ENCODE measurements at places on chromosomes 6 and 20.

- no peak for DNase-seq
Measured at GRCh38 chr20:46349742-46350056, 41.4 kb upstream of the CDH22 start.

- DNase-seq, result no peak
Measured at GRCh38 chr6:137181891-137182653, 8.6 kb upstream of the IL22RA2 start.

DNA sequence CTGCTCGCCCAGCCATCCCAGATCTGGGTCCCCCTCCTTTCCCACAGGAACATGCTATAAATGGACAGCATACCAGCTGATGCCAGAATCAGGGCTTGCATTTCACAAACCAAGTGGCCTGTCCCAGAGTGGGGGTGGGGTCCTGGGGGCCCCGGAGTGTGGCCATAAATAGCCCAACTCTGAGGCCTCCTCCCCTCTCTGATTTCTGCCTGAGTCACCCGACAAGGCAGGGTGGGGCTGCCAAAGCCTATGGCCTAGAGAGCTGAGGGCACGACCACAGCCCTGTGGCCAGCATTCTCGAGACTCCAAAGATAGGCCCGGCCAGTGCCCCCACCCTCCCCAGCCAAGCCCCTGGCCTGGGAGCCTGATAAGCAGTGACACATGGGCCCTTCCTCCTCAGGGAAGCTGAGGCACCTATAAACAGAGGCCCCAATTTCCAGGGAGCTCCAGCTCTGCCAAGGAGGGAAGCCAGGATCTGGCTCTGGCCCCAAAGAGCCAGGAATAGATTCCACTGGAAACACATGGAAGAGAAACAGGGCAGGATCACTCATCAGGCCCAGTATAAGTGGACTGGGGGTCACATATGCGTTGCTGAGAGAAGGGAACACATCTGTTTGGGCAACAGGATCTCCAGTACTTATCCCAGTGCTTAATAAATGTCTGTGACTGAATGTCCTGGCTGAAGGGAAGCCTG, 20.3 kb downstream of the SNTA1 start:
- DNase-seq, result no peak

DNA sequence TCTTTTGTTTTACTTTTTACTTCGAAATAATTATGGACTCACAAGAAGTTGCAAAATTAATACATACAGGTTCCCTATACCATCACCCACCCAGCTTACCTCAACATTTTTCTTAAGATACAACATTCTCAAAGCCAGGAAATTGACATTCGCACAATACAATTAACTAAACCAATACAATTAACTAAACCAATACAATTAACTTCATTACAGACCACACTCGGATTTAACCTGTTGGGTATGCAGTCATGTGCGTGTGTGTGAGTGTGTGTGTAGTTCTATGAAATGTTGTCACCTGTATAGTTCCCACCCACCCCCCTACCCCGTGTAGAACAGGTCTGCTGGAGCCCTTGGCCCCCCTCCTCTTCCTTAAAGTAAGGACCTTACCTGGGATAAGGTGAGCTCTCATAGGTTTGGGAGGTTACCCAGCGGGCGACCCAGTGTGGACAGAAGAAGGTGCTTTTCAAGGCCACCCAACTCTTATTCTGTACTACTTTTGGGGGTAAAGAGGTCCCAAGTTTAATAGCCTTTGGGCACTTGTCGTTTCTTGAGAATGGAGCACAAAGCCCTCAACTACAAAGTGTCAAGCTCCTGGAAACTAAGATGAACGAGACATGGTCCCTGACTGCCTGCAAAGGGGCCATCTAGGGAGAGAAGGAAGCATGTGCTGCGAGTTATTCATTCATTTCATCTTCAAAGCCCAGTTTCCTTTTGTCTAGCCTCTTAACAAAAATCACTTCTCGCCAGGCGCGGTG, 544 bp upstream of the STK38 start:
- DNase-seq, result peak; percentile 50

- DNase-seq, result no peak
Measured at GRCh38 chr20:38453941-38454340, 18.7 kb upstream of the RALGAPB start.

DNA sequence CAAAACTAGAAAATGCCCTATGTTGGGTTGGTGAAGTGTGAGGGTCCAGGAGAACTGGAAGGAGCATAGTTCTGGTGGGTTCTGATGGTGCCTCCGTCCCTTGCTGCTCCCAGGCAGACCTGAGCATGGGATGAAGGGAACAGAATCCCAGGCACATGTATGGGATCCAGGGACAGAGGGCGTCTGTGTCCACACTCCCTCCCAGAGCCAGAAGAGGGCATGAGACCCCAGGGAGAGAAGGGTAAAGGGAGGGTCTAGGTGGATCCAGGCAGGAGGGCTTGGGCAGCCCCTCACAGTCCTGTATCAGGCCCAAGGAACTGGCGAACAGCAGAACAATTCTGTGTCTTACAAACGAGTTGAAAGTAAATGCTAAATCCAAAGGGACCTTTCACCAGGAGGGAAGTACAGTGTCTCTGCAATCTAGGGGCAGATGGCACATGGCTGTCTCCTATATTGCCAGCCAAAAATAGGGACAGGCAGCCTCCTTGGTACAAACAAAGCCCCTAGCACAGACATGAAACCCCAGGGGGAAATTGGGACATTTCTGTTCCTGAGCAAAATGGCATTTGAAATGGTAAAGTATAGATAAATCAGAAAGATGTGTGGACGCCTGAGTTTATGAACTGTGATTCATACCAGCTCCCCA, 2.5 kb upstream of the BPIFA1 start:
- DNase-seq, result no peak

- no peak for DNase-seq
Measured at GRCh38 chr6:14146506-14147096, 29.0 kb downstream of the CD83 start.

- DNase-seq, result peak; percentile 58
Measured at GRCh38 chr6:149834513-149835481, 29.4 kb downstream of the LRP11 start.

DNA sequence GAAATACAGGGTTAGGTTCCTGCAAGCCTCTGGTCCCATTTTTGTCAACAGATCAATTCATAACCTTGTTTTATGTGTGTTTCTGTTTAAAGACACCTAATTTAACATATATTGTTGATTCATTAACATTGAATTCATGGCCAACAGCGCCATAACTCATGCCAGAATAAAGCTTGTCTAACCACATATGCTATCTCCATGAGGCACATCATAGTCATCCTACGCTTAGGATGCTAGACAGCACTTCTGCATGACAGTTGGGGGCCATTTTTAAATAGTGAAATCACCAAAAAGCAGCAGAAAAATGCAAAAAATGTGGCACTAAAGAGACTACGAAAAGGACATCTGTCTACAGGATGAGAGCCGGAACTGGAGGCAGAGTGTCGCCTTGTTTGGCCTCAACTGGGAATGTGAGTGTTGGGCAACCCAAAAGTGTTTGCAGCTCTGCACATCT, 37.9 kb downstream of the TRAM2 start:
- DNase-seq, result no peak

GRCh38 chr6:110563711-110564110, 87.3 kb upstream of the SLC22A16 start:
- no peak for DNase-seq

- DNase-seq, result no peak
Measured at GRCh38 chr6:85473748-85474147, 23.9 kb downstream of the NT5E start.

- DNase-seq, result no peak
Measured at GRCh38 chr20:22382742-22383141, 201.6 kb downstream of the FOXA2 start.

DNA sequence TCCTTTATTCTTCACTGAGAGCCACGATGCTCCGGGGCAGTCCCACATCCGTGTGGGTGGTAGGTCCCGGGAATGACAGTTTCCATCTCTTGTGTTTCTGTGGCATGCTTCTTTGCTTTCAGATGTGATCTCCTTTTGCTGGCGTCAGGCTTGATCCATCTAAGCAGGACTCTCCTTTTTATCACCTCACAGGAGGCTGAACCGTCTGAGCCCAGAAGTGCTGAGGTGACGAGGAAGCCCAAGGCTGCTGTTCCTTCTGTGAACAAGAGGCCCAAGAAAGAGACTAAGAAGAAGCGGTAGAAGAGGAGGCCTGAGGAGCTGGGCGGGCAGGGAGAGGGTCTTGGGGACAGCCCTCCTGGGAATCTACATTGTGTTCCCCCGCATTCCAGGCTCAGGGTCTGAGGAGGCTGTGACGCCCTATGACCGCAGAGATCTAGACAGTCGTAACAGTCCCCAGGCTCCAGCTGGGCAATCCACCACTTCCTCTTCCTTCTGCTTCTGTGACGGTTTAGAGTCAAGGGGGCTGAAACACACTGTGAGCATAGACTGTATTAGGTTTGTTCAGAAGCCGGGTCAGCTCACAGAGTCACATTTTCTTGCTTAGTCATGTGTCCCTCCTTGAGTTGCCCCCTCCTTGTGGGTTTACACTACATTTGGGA, 26.8 kb downstream of the MANBAL start:
- peak; percentile 26 for DNase-seq

GRCh38 chr20:64159711-64160110, 4.5 kb upstream of the MYT1 start:
- no peak for DNase-seq

DNA sequence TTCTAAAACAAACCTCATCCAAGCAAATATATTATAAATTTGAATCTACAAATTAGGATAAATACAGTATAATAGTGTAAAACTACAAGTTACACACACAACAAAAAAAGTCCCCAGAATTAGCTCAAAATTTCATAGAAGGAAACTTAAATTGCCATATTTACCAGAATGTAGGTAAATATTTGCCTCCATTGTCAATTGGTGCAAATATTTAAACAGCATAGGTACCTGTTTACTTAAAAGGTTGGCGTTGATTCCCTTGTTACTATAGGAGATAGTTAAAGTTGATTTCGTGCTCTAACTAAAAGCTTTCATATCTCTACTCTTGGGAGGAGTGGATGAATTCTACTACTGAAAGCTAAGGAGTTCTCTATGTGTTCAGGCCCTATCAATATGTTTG, 111.6 kb upstream of the TENT5A start:
- DNase-seq, result no peak
